ENCODE measurements at places on chromosomes 4 and X. TPM values are rescaled to one million over a fixed set of nuclear protein-coding genes. Genes with fewer than 3 reads are reported as not detected.

DNA sequence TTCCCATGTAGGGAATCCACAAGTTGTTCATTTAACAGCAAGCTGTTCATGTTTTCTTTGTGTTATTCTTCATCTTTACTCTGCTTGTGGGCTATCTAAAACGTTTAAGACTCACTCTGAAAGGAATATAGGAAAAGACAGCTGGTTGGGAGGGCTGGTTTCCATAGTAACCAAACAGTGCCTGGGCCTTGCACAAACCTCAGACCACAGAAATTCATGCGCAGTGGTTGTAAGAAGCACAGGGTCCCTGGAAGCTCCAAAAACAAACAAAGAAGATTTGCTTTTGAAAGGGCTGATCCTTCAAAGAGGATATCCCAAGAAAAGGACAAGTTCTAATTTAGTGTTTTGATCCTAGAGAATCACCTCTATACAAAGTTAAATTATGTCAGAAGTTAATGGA lies 7.8 kb downstream of the SERTM2 start:
- DNase-seq, result no peak

DNA sequence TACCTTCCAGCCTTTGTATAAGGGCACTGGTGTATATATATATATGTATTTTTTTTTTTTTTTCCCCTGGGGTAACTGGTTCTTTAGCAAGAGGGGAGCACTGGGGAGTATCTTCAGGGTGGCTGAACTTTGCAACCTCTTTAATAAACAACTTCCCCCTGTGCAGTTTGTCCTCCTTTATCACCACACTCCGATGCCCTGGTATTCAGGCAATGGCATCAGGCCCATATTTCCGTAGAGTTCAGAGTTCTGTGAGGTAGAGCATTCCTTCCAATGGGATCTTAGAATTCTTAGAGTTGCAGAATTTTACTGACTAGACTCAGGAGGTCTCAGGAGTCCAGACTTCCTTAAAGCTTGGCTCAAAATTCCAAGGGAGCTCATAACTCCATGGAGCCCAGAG lies 24.6 kb downstream of the NYX start:
- no peak for DNase-seq

GRCh38 chrX:63050225-63050624 lies 300.9 kb downstream of the SPIN4 start:
- DNase-seq, result no peak

DNA sequence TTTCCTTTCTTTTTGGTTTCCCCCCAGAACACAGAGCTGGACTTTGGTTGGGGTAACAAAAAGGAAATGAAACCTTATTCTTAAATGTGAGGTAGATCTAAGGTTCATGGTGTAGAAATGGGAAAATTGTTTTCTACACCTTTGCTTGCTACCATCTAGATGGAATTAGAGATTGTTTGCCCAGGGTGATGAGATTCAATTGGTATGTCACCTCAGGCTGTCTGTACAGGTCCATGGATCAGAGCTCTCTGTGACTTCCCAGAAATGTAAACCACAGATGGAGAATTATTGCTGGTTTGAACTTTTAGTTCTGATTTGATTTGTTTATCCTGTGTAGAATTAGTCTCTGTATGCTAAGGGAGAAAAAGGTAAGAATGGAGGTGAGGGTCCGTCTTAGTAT lies 146.7 kb downstream of the PCDH7 start:
- no peak for DNase-seq

DNA sequence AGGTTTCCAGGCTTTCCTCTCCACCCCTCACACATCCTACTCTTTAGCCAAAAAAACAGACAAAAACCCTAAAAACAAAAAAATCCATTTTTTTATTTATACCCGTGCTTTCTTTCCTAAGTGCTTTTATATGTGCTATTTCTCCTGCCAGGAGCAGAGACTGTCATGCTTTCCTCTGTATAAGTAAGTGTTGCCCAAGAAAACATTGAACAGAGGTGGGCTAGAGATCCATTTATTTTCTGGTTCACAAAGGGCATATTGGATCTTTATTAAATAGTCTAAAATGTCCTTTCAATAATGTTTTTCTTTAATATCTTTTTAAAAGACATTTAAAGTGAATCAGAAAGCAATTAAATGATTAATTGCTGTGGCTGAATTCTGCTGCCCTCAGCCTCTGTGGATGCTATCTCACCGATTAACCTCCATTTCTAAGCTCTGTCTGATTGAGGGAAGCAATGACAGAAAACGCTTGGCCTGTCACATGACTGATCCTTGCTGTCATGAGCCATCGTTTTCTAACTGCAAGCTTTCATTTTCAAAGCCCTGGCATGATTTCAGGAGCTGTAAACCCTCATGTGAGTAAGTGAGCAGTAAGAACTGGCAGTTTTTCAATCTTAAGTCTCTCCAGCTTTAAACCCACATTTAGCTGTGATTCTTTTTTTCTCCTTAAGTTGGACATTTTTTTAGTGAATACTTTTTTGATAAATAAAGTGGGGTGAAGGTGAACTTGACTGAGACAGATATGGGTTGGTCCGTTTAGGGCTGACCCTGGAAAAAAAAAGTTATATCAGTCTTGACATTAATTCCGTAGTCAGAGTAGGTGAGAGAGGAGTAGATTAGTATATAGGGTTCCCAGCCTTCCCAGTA lies 180.7 kb upstream of the PGRMC2 start:
- DNase-seq, result peak; percentile 85

GRCh38 chr4:80007745-80008149 lies 65.3 kb downstream of the ANTXR2 start:
- no peak for DNase-seq

DNA sequence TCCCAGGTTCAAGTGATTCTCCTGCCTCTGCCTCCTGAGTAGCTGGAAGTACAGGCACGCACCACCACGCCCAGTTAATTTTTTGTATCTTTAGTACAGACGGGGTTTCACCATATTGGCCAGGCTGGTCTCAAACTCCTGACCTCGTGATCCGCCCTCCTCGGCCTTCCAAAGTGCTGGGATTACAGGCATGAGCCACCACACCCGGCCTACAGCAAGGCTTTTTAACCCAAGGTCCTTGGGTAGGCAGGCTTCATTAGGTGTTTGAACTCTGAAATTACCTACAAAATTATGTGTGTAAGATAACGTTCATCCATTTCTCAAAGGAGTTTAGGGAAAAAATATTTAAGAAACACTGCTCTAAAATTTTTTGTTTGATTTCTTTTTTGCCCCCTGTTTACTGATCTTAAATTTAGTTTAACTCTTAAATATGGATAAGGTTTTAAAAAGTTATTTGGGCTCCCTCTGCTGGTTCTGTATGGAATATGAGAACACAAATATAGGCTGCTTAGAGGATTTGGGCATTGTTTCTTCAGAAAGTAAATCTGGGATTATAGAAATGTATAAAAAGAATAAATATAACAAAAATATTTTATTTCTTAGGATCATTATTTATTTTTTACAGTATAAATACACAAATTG lies 92.8 kb downstream of the CBR4 start:
- DNase-seq, result no peak

DNA sequence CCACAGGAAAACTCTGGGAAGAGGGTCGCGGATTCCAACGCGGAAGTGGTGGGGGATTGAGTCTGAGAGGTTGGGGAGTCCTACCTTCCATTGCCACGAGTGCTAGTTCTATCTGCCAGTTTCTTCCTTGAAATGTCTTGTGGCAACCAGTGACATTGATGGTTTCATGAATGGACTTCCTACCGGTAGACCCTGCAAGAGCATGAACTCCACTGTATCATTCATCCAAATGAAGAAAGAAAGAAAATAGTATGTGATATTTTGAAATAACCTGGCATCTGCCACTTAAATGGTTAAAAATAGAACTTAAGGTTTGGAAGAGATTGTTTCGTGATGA lies 1.1 kb upstream of the SLC10A7 start:
- DNase-seq, result no peak

- peak; percentile 79 for DNase-seq
These were observed 128.2 kb downstream of the C4orf51 start for GRCh38 chr4:145808021-145808650.

DNA sequence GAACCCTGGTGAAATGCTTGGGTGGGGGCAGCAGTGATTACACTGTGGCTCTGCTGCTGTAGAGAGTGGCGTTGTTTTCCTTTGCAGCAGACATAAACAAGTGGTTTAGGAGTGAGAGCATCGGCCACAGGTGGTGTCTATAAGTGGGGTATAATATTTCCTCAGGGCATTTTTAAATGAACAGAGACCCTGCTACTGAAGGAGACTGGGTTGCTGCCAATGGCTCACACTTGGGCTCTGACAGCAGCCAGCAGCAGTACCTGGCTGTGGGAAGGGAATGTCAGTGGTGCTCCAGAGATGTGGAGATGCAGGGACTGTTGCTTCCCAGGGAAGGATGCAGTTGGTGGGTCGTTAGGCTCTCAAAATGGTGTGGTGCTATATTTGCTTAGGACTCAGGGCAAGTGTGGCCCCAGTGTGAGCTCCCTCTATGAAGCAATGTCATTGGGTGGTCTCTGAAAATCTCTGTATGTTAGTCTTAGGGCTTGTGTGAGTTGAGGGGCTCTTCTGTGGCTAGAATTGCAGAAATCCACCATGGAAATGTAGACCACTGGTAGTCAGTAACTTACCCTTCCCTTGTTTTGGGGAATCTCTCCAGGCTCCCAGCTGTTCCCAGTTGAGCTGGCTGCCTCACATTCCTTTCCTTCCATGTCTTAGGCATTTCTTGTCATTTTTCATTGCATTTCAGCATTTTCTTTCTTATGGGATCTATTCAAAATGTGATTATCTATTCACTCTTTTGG lies 1023.0 kb upstream of the GRID2 start:
- DNase-seq, result no peak

- DNase-seq, result no peak
These were observed 12.4 kb upstream of the NFXL1 start for GRCh38 chr4:47926667-47927258.

DNA sequence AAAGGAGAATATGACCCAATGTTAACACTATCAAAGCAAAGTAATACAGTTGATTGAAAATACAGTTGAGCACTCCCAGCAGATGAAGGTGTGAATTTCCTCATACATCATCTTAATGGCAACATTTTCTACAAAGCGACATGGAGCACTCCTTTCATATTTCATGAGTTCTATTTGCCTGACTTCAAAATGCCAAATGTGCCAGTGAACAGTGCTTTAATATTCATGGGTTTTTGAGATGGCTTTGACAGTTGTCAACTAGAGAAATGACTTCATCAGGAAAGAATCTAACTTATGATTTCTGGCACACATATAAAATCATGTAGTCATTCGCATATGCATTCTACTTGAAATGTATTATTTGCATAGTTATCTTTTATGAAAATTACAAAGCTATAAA lies 222.4 kb downstream of the GALNTL6 start:
- no peak for DNase-seq

DNA sequence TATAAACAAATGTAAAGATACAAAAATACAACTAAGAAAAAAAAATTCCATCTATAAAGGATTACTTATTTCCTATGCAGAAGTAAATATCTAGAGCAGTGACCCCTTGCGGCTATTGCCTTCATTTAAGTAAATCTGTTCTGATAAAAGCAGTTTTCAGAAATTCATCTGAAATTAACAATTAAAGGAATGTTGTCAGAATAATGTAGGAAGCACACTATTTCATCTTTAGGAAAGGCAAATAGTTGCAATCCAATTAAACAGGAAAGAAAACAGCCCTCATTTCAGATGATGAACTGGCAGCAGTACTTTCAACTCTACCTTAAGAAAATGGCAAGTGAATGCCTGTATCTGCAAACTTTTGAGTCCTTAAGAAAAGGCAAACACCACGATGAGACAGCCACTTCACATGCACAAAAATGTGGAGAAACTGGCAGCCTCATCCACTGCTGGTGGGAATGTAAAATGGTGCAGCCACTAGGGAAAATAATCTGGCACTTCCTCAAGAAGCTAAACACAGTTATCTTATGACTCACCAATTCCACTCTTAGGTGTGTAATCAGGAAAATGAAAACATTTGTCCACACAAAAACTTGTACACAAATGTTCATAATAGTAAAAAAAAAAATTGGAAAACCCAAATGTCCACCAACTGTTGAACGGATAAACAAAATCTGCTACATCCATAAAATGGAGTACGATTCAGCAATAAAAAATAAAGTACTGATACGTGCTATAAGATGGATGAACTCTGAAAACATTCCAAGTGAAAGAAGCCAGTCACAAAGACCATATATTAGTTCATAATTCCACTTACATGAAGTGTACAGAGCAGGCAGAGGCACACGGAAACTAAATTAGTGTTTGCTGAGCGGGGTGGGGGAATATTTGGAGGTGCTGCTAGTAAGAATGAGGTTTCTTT lies 2.0 kb upstream of the THAP9 start:
- DNase-seq, result peak; percentile 46

- DNase-seq, result no peak
These were observed 206.5 kb upstream of the PDE5A start for GRCh38 chr4:119834906-119835612.

DNA sequence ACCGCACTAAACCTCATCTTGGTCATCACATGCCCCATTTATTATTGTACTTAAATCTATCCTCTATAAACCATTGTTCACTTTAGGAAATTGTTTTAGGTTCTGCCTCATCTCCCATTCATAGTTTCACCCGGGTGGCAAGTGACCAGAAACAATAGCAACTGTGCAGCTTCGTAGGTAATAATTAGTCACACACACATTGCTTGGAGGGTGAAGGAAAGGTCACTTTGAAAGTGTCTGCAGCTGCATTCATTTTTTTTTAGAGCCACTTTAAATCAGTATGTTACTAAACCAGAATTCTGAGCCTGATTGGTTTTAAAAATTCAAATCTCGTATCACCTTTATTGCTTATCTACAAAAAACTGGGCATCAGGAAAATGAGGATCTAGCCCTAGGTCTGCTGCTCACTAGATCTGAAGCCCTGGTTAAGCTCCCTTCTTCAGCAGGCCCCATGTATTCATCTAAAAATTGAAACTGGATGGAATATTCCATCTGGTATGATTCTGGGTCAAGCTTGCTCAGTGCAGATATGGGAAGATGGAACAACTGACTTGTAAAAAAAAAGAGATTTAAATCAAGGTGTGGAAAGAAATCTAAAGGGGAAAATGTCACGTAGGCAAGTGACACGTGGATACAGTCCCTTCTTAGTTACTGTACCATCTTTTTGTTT lies 62.4 kb downstream of the LIMCH1 start:
- peak; percentile 78 for DNase-seq

DNA sequence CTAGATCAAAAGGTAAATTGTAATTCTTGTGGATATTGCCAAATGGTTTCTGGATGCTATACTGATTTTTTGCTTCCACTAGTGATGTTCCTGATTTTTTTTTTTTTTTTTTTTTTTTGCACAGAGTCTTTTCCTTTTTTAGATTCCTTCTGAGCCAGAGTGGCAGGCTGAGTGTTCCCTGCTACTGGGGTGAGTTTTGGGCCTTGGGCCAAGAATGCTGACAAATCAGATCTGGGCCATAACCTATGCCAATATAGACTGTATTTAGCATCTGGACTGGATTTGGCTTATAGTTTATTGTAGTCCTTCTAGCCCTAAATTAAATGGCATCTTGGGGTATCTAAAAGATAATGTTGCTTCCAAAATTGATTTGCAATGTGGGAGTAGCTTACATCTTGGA lies 52.8 kb downstream of the REPS2 start:
- DNase-seq, result no peak

SHROOM4 gene
- total RNA-seq, result 39.5 TPM

IL2 gene
- not detected for total RNA-seq

KLF8 gene
- 1.3 TPM for total RNA-seq

Data from pulmonary artery endothelial cell (primary cell).